ENCODE measurements at places on chromosomes 6 and 20.

DNA sequence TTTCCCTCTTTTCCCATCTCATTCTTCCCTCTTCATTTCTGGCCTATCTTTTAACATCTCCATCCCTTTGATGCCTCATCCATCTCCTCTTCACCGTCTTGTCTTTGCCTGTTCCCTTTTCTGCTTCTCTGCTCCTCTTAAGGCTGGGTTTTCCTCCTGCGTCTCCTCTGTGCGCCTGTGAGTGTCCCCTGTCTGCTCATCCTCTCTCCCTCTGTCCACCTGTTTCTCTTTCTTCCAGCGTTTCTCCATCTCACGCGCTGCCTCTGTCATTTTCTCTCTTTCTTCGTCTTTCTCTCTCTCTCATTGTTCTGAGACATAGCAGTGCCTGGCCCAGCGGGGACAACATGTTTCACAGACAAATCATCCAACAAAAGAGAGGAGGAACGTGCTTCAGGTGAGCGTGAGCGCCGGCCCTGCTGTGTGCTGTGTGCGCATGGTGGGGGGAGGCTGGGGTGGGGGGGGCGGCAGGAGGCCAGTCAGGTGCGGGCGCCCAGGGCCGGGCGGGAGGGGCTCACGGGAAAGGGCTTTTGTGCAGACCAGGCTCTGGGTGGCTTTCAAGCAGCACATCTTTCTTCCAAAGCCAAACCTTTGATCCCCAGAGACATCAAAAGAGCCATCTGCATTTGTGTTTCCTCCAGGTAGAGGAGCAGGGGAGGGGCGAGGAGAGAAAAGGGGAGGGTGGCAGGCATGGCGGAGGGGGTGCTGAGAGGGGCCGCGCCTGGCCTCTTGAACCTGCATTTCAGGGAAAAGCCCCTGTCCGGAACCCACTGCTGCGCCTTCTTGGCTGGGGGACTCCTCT lies 121.3 kb downstream of the VEGFA start:
- peak; percentile 31 for DNase-seq

GRCh38 chr6:167005350-167006159 lies 6.4 kb downstream of the CEP43 start:
- no peak for DNase-seq

DNA sequence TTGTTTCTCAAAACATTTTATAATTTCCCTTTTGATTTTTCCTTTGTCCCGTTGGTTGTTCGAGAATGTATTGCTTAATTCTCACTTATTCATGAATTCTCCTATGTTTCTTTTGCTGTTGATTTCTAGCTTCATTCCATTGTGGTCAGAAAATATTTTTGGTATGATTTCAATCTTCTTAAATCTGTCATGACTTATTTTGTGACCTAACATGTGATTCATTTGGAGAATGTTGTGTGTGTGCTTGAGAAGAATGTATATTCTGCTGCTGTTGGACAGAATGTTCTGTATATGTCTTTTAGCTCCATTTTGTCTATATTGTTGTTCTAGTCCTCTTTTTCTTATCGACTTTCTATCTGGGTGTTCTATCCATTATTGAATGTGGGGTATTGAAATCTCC lies 286.2 kb upstream of the RNF217 start:
- no peak for DNase-seq

DNA sequence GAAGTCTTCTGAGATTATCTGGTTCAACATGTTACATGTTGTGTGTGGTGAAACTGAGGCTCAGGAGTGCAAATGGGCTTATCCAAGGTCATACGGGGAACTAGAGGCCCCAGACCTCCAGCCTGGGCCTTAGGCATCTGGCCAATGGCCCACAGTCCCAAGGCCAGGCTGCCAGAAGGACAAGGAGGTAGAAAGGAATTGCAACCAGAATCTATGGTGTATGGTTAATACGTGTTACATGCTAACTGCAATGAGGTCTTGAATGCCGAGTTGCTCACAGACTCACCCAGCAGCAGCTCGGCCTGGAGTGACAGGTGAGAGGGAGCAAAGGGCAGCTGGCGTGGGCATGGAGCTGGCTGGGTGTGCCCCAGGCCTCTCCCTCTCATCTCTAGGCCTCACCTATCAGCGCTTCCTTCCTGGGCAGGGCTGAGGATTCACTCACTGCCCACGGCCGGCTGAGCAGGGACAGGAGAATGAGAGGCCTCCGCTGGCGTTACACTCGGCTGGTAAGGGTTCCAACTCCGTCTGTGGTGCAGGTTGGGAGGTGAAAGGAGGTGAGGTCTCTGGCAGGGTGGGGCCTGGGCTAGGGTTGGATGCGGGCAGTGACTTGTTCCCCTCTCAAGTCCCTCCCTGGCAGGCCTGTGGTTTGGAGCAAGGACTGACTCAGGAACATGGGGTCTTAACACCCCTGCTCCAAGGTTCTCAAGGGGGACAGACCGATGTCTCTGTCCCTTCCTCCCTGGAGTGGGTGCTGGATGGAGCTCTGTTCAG lies at the start of gene TLDC2:
TSS of gene TLDC2 (plus strand) at position 437 of the 771 bp plus-strand sequence. CDS start at position 474, 37 bp downstream.
- no peak for DNase-seq

GRCh38 chr6:5442319-5442718 lies 181.0 kb downstream of the FARS2 start:
- no peak for DNase-seq

GRCh38 chr6:44514085-44514484 lies 126.6 kb downstream of the CDC5L start:
- DNase-seq, result no peak

DNA sequence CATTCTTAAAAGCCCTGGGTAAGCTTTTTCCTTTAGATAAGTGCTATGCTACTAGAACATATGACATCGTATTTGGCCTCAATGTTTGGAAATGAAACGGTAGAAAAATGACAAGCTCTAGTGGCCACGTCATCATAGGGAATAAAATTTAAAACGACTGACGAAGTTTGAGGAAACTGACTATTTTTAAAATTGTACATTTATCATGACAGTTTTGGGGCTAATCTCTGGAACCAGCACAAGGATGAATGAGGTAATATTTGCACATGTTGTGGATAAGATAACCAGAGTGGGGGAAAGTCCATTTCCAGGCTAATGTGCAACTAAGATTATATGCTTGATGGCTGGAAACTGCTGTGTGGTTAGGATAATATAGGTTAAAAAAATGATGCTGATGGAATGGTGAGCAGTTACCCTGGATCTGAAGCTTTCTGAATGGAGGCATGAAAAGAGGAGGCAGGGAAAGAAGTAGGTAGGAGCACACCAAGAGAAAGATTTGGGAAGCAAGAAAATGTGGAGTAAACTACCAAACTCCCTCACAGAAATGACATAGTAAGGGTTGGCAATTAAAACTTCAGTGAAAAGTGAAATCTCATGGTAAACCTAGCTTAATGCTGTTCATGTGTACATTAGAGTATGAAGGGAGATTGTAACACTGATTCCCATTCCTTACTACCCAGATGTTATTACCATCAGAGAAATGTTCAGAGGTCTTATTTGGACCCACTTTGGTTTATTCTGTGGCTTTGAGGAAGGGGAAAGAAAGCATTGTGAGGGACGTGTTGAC lies 42.7 kb upstream of the CEP162 start:
- no peak for DNase-seq
